ENCODE measurements at places on chromosomes 3 and 15. TPM values are rescaled to one million over a fixed set of nuclear protein-coding genes. Genes with fewer than 3 reads are reported as not detected.

The GPR87 gene
- 4.0 TPM for total RNA-seq

The ALPK3 gene
- 1.1 TPM for total RNA-seq

The PCSK6 gene
- total RNA-seq, result 10.5 TPM

The PLA2G4E gene
- total RNA-seq, result 0.05 TPM

The TGM4 gene
- total RNA-seq, result 0.14 TPM

The CHRNA3 gene
- total RNA-seq, result 22.0 TPM

The OCA2 gene
- 0.99 TPM for total RNA-seq

The ASB14 gene
- not detected for total RNA-seq

The UROC1 gene
- 0.38 TPM for total RNA-seq

The REC114 gene
- 0.09 TPM for total RNA-seq

The TIMMDC1 gene
- total RNA-seq, result 70.6 TPM

The NR1I2 gene
- total RNA-seq, result 0.14 TPM

The OXTR gene
- total RNA-seq, result 0.80 TPM

The CD200R1L gene
- not detected for total RNA-seq

The IMPG2 gene
- 0.52 TPM for total RNA-seq

The FBXW12 gene
- 0.05 TPM for total RNA-seq

The TF gene
- 1.9 TPM for total RNA-seq

The GOLGA8J gene
- 0.05 TPM for total RNA-seq

The IFT122 gene
- 14.5 TPM for total RNA-seq

The PIERCE2 gene
- 1.9 TPM for total RNA-seq

The SLC15A2 gene
- 1.0 TPM for total RNA-seq

The SCG5 gene
- 2.0 TPM for total RNA-seq

The CXCR6 gene
- 10.4 TPM for total RNA-seq

The FETUB gene
- total RNA-seq, result 0.09 TPM

The FAM107A gene
- 7.9 TPM for total RNA-seq

The BFSP2 gene
- total RNA-seq, result 3.6 TPM

The DUOXA2 gene
- total RNA-seq, result 0.05 TPM

The WDR93 gene
- 0.09 TPM for total RNA-seq

The PLOD2 gene
- 18.0 TPM for total RNA-seq

The TMIE gene
- 0.85 TPM for total RNA-seq

The PRR20G gene
- not detected for total RNA-seq

The LRRC31 gene
- 0.09 TPM for total RNA-seq

The KNG1 gene
- total RNA-seq, result 0.14 TPM

The RASL12 gene
- total RNA-seq, result 2.7 TPM

The C3orf49 gene
- total RNA-seq, result not detected
